ENCODE measurements at places on chromosomes 11 and 22.

DNA sequence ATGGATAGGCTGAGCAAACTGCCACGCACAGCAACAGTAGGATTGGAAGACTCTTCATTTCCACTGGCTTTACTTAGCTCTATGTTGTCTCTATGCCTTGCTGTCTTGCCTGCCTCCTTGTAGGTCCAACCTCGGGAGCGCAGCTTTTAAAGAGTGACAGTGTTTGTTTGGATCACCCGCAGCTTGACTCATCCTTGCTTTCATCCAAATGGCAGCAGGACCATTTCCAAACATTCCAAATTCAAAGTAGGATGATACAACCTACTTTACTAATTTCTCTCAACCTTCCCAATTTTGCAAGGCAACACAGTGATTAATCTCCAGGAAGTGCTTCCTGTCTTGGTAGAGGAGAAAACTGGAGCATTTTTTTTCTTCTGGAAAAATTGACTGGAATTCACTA is at the start of gene MMP3:
Gene MMP3, minus strand, starts transcription at position 121 of the 400 bp plus-strand sequence. Its CDS starts 63 bp downstream, at position 58.
- no peak for DNase-seq

DNA sequence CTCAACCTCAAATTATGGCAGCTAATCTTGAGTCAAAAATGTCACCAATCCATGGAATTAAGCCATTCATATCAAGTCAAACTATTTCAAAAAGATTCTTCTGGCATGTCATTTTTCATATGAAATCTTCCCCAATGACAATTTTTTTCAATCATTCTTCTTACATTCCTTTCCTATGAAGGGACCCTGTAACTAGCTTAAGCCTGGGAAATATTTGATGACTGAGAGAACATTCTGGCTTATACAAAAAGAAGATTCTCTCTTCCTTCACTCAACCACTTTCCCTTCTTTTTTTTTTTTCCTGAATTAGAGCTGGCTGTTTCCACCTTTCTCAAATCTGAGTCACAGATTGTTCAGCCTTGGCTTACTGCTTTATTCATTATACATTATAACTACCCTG is 903.7 kb downstream of the FAM181B start:
- no peak for DNase-seq

- DNase-seq: no peak
Observed at GRCh38 chr22:22558071-22558971, 744 bp downstream of the PRAME start.

DNA sequence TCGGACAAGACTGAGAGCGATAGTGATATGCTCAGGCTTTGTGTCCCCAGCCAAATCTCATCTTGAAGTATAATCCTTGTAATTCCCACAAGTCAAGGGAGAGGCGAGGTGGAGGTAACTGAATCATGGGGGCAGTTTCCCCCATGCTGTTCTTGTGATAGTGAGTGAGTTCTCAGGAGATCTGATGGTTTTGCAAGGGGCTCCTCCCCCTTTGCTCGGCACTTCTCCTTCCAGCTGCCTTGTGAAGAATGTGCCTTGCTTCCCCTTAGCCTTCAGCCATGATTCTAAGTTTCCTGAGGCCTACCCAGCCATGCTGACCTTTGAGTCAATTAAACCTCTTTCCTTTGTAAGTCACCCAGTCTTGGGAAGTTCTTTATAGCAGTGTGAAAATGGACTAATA is 7.5 kb upstream of the FOLR2 start:
- DNase-seq: no peak

DNA sequence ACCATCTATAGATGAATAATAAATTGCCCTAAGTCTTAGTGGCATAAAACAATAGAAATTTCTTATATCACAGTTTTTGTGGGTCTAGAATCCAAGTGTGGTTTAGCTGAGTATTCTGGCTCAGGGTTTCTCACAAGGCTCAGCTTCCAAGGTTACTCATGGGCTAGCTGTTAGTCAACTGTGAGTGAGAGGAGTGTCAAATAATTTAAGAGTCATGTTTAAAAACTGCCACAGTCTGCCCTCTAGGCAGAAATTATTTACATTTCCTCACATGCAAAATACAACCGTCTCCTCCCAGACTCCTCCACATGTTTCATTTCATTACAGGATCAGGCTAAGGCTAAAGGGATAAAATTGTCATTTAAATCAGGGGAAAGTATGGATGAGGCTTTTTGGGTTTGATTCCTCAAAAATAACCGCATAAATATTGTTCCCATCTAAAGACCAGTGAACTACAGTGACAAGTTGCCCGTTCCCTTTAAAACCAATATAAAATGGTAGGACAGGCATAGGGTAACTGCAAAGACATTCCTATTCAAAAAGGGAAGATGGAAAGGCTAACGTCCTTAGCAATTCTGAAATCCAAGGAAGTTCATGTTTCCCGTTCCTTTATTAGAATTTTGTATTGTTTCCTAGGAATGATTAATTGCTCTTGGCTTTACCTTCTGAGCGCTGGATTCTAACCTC is 324.3 kb downstream of the DYNC2H1 start:
- DNase-seq: no peak

Data from T-helper 9 cell (primary cell).